Adrenal gland (tissue), 19 donors: ENCODE measurements at places on chromosomes 11 and 22.

- DNase-seq: no peak
These were observed 14.7 kb upstream of the SORL1-AS1 start for GRCh38 chr11:121467471-121467870.

GRCh38 chr11:109867784-109868183 is 225.4 kb upstream of the ZC3H12C start:
- no peak for DNase-seq

DNA sequence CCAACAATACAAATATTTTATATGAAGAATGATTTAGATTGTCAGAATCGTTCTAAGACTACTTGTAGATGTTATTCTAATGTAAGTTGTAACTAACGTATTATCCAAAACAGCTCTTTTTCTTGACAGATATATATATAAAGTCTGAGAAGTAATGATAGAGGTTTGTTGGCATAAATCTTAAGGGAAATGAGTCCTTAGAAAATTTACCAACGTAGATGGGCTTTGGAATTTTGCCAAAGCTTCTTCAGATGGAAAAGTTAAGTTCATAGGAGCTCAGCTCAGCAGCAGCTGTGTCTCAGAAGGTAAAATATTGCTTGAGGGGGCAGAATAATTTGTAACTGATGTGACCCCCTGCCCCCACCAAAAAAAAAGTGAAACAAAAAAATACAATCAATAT is 66.7 kb downstream of the BID start:
- no peak for DNase-seq

DNA sequence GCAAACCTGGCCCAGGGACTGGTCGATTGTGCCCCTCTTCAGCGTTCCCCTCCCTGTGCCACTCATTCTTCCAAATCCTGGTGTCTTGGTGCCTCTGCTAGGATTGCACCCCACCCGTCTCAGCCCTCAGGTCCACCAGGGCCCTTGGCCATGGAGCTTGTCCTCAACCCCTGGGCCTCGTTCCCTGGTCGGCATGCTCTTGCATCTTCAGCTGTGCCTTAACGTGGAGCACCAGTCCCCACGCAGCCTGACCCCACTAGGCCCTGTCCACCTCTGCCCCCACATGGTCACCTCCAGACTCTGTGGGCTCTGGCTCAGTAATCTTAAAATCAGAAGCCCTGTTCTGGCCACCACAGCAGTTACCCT is 61.1 kb downstream of the OSBP2 start:
- DNase-seq: no peak

GRCh38 chr11:40292721-40293508 is 1166.5 kb downstream of the LRRC4C start:
- DNase-seq: no peak

- DNase-seq: no peak
These were observed 2.1 kb downstream of the LGALS1 start for GRCh38 chr22:37677493-37677974.
